ENCODE measurements at places on chromosomes 2 and 18. TPM values are rescaled to one million over a fixed set of nuclear protein-coding genes. Genes with fewer than 3 reads are reported as not detected.

- DNase-seq: no peak
Observed at GRCh38 chr18:31857526-31858106, 85.3 kb downstream of the TRAPPC8 start.

RTP5 gene
- not detected for total RNA-seq

THADA gene
- 46.5 TPM for total RNA-seq

WDR12 gene
- total RNA-seq: 18.3 TPM

DNA sequence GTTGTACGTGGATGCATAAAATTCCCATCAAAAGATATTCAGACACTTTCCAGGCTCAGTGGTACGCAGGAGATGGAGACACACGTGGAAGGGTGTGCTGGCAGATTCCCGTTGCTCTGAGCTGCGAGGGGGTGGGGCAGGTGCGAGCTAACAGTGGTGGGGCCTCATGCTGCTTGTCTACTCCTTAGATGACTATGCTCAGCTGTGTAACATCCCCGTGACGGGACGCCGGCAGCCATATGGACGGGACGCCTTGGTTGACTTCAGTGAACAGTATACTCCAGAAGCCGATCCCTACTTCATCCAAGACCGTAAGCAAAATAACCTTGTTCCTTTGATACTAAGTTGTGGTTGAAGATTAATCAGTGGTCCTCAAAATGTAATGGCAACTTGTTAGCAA is 87.5 kb upstream of the RASGRP3 start:
- no peak for DNase-seq

KIAA2012 gene
- total RNA-seq: not detected

GRCh38 chr2:233352141-233352842 is 2.0 kb upstream of the DGKD start:
- DNase-seq: no peak

MC2R gene
- total RNA-seq: not detected
